Fibroblast of lung (primary cell): ENCODE measurements at places on chromosomes 2 and 18.
A peak's percentile ranks its signal among the peaks of the same experiment; 100 is the strongest.

- no peak overlapping the region for H3K27ac ChIP-seq
- H3K4me3 ChIP-seq = no peak overlapping the region
- no peaks in the 10 kb centered on the region for H3K27me3 ChIP-seq
- H3K36me3 ChIP-seq = no peaks in the 10 kb centered on the region
Measured at GRCh38 chr2:204973616-204974015, 428.3 kb downstream of the PARD3B start.

- no peak overlapping the region for H3K27ac ChIP-seq
- H3K27me3 ChIP-seq = no peaks in the 10 kb centered on the region
- H3K36me3 ChIP-seq = no peaks in the 10 kb centered on the region
- no peaks in the 10 kb centered on the region for H3K4me1 ChIP-seq
Measured at GRCh38 chr18:79559436-79559835, 120.2 kb upstream of the CTDP1 start.

DNA sequence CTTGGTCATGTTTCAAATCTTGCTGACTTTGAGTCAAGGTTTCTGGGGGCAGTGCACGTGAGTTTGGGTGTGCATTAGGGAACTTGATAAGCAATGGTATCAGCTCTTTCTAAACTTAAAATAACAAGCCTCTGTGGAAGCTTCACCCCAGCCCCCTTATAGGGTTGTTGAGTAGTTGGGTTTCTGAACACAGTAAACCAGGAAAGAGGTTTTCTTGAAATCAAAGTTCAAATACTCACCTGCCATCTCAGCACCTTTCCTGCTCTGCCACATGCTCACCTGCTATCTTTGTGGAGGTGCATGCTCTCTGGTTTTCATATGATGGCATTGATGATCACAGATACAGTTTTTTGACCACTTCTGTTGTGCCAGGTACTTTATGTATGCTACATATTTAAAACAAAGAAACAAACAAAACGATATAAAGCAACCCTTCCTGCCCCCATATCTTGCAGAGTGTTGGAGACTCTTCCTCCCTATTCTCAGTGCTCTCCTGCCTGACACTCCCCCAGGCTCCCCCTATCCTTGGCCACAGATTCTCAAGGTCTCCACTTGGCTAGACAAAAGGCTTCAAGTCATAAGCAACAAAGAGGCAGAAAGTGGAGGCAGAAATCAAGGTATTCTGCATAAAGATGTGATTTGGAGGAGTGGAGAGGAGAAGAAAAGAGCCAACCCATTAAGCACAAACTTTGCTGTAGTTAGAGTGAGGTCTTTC, 360.6 kb downstream of the CYRIA start:
- H3K36me3 ChIP-seq = no peaks in the 10 kb centered on the region
- H3K4me3 ChIP-seq = no peak overlapping the region
- no peak overlapping the region for H3K27ac ChIP-seq
- no peaks in the 10 kb centered on the region for H3K4me1 ChIP-seq

GRCh38 chr18:12248926-12249720, 5.0 kb upstream of the CIDEA start:
- no peaks in the 10 kb centered on the region for H3K36me3 ChIP-seq
- DNase-seq = no peak
- peaks cover 27% of the 10 kb centered on the region for H3K27me3 ChIP-seq
- no peak overlapping the region for H3K27ac ChIP-seq
- H3K4me3 ChIP-seq = no peak overlapping the region

- H3K27ac ChIP-seq = no peak overlapping the region
- H3K27me3 ChIP-seq = no peaks in the 10 kb centered on the region
- DNase-seq = no peak
- no peaks in the 10 kb centered on the region for H3K4me1 ChIP-seq
- H3K4me3 ChIP-seq = no peak overlapping the region
Measured at GRCh38 chr18:73827801-73828200, 319.8 kb downstream of the FBXO15 start.

GRCh38 chr2:171852366-171852888, 41.6 kb downstream of the SLC25A12 start:
- DNase-seq = no peak
- H3K27me3 ChIP-seq = no peaks in the 10 kb centered on the region
- H3K4me3 ChIP-seq = no peak overlapping the region
- H3K4me1 ChIP-seq = no peaks in the 10 kb centered on the region

GRCh38 chr2:177129610-177130009, 83.0 kb upstream of the HNRNPA3 start:
- no peak for DNase-seq
- H3K36me3 ChIP-seq = no peaks in the 10 kb centered on the region
- no peak overlapping the region for H3K27ac ChIP-seq
- H3K27me3 ChIP-seq = no peaks in the 10 kb centered on the region

DNA sequence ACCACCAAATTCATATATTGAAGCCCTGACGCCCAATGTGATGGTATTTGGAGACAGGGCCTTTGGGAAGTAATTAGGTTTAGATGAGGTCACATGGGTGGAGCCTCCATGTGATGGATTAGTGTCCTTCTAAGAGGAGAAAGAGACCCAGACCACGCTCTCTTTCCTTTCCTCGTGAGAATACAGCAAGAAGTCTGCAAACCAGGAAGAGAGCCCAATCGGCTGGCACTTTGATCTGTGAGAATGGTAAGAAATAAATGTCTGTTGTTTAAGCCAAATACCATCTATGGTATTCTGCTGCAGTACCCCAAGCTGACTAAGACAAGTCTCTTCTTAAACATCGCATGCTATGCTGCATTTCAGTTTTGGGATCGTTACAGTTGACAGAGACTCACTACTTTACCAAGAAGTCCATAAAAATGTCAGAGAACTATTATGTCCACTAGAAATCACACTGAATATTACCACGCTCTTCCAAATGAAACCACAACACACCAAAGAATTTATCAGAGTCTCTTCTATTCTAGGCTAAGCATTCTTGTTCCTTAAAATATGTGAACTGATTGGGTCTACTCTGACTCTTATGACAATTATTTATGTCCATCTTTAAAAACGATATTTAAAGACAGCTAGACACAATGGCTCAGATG, 48.5 kb downstream of the LPIN2 start:
- H3K36me3 ChIP-seq = no peaks in the 10 kb centered on the region
- no peak for DNase-seq
- no peaks in the 10 kb centered on the region for H3K27me3 ChIP-seq
- H3K27ac ChIP-seq = no peak overlapping the region
- H3K4me3 ChIP-seq = no peak overlapping the region

GRCh38 chr18:78034755-78035154, 785.1 kb downstream of the GALR1 start:
- no peak overlapping the region for H3K4me3 ChIP-seq
- H3K27ac ChIP-seq = no peak overlapping the region

- no peaks in the 10 kb centered on the region for H3K36me3 ChIP-seq
- DNase-seq = peak; percentile 61
- H3K27ac ChIP-seq = peak overlapping the region; percentile 23
- no peak overlapping the region for H3K4me3 ChIP-seq
- H3K4me1 ChIP-seq = peaks cover 4% of the 10 kb centered on the region
Measured at GRCh38 chr2:106956416-106956815, 70.4 kb upstream of the ST6GAL2 start.

DNA sequence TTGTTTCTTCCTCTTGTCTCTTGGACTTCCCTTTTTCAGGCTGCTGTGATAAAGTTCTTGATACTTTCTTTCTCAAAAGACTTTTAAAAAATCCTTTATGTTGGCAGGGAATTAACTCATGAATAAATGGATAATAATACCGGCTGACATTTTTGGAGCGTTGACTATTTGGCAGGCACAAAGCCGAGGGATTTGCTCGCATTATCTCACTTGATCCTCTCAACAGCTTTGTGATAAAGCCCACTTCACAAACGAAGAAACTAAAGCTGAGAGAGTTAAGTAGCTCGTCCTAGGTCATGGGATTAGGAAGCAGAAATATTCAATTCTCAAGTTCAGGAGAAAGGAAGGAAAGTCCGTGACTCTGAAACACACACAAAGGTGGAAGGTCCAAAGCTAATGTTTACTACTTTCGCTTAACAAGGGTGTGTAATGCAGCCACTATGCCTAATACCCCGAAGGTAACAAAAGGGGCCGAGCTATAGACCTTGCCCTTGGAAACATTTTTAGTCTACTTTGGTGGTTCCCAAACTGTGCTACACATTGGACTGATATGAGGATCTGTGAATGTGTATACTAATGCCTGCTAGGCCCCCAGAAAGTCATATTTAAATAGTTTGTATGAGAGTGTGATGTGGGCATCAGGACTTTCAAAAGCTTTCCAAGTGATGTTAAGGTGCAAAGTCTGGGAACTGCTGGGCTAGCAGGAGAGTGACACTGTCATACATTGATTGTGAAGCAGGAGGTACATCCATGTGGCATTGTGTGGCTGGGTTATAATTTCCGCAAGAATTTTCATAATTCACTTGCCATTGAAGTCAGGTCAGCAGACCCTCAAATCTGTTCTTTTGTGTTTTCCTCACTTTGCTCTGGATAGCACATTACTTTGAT, 508.4 kb downstream of the PLCL1 start:
- no peak overlapping the region for H3K27ac ChIP-seq
- DNase-seq = no peak
- no peak overlapping the region for H3K4me3 ChIP-seq
- no peaks in the 10 kb centered on the region for H3K27me3 ChIP-seq
